Activated CD4-positive, alpha-beta T cell treated with anti-CD3 and anti-CD28 coated beads, Interleukin-2, amount 50 U/mL, for 48 hours (primary cell): ENCODE measurements at places on chromosomes 7 and 10.

GRCh38 chr10:1824928-1825327, 87.6 kb upstream of the ADARB2 start:
- DNase-seq: no peak

GRCh38 chr7:24764972-24765744, 7.9 kb upstream of the GSDME start:
- DNase-seq: no peak

- DNase-seq: no peak
Measured at GRCh38 chr10:82738592-82738991, 863.6 kb downstream of the NRG3 start.

DNA sequence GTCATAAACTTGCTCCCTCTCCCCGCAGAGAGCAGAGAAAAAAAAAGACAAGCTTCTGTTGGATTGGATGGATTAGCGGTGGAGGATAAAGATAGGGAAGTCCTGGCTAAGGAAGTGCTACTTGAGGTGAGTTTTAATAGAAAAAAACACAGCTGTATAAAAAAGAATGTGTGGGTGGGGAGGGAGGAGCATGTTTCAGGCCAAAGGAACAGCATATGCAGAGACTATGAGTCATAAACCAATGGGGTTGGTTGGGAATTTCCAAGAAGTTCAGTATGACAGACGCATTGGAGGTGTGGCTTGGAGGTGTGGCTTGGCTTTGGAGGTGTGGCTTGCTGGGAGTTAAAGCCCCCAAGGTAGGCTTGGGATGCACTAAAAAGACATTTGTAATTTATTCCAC, 103.0 kb upstream of the LSM8 start:
- DNase-seq: peak; percentile 61

GRCh38 chr7:95004618-95005247, 97.3 kb downstream of the PPP1R9A start:
- no peak for DNase-seq

DNA sequence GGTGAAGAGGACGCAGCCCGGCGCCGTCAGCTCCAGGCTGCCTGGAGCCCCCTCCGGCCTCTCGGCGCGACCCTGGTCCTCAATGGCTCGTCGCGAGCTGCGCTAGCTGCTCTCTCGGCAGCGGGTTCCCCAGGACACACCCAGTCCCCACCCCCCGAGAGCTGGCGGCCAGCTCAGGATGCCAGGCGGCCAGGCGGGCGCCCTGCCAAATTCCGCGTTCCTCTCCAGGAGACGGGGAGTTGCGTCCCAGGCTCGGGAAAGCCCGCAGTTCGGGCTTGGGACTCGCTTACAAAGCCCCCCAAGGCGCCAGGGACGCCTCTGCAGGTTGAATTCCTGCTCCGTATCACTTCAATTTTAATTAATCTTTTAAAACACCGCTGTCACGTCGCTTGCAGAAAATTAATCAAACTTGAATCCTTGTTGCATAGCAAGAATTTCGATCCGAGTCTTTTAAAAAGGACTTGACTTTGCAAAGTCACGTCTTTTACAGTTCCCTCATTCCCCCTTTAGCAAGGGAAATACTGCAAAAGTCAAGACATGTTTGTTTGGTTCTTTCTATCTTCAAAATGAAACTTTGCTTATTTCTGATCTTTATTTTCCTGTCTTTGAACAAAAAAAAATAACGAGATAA, 28.2 kb downstream of the SKIDA1 start:
- DNase-seq: peak; percentile 56

- no peak for DNase-seq
Measured at GRCh38 chr10:26483554-26483953, 45.4 kb downstream of the APBB1IP start.

DNA sequence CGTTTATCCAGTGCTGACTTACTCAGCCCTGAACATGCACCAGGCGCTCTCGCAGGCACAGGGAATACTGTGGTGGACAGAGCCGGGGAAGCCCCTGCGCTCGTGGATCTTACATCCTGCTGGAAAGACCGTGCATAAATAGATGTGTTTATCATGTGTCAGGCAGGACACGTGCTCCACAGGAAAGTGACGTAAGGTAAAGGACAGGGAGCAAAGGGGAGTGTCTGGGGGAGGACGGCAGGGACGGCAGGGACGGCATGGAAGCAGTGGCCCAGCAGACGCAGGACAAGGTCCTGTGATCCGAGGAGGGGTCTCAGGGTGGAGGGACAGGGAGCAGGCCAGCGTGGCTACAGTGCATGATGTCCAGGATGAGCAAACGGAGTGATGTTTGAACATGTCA, 410.5 kb downstream of the PAXIP1 start:
- DNase-seq: no peak

- no peak for DNase-seq
Measured at GRCh38 chr10:6843894-6844650, 264.0 kb upstream of the PRKCQ start.

- DNase-seq: no peak
Measured at GRCh38 chr10:105656856-105657255, 1015.8 kb downstream of the SORCS3 start.

DNA sequence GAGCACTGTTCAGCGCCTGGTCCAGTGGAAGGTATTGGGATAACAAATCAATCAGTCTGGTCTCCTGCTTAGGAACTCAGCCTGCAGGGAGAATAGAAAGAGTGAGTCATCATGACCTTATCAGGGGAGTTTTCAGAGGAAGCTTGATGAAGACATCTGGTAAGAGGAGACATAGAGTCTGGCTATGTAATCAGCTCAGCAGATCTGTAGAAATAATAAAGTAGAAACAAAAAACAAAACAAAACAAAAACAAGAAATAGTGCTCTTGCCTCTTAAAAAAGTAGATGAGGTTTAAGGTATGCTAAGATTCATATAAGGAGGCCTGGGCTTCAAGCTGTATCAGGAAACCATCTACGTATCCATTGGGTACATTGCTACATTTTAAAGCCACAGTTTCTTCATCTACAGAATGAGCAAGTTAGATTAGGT, 14.4 kb downstream of the TAS2R41 start:
- no peak for DNase-seq

GRCh38 chr7:116871061-116871700, 8.8 kb downstream of the CAPZA2 start:
- no peak for DNase-seq

GRCh38 chr10:129932751-129933433, 31.2 kb downstream of the EBF3 start:
- no peak for DNase-seq

- DNase-seq: no peak
Measured at GRCh38 chr7:117665368-117665767, 185.5 kb downstream of the CFTR start.

DNA sequence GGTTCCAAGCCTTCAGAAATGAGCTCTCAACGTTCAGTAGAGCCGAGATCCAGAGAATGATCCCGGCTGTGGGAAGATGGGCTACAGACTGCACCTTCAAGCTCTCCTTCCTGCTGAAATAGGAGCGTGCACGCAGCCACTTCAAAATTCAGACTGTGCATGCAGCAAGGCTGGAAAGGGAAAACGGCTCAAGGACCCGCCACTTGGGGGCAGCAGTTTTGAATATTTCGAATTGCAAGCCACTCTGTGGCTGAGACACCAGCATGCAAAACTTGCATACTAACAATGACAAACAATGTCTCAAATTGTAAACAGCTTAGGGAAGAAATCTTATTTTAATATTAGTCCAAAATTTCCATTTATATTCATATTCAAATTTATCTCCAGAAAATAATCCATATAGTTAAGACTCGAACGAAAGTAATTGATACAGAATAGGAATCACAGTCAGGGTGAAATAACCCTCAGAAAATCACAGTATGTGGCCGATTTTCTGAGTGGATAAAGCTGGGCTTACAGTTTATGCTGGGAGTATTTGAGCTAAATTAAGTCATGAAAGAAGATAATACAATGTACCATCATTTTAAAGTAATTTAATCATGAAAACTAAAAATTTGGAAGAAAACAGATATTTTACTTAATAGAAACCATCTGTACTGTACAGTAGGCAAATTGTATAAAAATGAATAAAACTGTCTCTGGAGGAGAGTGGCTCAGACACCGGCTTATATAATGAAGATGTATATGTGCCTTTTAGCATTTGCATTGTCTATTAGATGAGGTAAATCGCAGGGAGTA, 137.9 kb upstream of the MKI67 start:
- DNase-seq: peak; percentile 68

GRCh38 chr10:112838784-112839481, 111.1 kb upstream of the TCF7L2 start:
- no peak for DNase-seq

DNA sequence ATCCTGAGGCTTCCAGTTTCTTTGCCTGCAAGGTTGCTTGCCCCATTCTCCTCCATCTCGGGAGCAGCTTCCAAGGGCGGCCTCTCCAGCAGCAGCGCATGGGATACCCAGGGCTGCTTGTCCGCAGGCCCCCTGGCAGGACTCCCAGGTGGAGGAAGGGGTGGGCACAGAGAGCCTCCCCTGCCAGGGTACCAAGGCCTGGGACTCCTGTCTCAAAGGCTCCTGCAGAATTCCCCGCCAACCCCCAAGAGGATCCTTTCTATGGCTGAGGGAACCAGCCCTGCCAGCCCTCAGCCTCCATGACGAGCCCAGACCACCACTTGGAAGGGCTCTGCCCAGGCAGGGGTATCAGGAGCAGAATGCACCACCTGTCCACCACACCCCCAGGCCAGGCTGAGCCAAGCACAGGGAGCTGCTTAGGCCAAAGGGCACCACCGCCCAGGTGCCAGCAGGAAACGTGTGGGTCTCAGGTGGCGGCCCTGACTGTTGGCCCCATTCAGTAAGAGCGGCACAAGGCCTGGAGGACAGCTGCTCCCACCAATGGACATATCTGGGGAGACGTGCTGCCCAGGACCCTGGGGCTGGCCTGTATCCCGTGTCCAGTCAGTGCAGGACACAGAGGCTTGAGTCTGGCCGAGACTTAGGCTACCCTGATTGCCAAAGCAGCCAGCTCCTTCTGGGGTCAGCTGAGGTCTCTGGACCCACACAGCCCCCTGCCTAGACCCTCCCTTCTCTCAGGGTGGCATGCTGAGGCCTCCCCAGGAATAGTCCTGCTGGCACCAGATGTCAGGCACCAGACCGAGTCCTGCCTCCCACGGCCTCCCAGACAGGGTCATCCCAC, 33.8 kb upstream of the INPP5A start:
- DNase-seq: no peak

DNA sequence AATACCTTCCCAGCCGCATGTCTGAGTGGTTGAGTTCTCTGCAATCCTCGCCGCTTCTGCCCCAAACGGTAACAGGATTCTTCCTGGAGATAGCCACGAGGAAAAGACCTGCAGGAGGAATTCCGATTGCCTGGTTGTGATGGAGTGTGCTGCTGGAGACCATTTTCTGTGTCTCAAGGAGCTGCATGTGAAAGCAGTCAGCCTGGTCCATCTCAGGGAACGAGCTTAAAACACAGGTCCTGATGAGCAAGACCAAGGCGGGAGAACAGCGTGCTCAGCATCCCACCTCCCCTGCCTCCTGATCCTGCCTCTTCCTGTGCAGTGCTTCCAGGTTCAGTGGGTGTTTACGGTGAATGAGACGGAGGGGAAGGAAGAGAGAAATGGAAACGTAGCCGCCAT, 26.5 kb downstream of the VIPR2 start:
- DNase-seq: no peak

DNA sequence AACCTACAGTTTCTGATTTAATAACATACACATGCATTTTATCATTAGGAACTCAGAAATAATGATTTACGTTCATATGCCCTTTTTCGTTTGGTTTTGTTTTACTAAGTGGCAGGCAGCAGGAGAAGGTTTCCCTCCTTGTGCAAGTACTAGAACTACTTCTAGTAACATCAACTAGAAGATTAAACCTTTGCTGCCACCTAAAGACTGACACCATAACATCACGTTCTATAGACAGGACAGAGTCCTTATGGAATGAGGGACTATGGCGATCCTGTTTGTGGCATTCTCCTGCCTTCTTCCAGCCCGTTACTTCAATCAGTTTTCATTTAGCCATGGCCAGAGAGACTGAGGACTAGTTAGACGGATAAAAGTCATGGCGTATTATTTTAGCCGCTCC, 53.2 kb downstream of the GAD2 start:
- no peak for DNase-seq

- DNase-seq: no peak
Measured at GRCh38 chr7:79921976-79922375, 212.7 kb upstream of the GNAI1 start.

DNA sequence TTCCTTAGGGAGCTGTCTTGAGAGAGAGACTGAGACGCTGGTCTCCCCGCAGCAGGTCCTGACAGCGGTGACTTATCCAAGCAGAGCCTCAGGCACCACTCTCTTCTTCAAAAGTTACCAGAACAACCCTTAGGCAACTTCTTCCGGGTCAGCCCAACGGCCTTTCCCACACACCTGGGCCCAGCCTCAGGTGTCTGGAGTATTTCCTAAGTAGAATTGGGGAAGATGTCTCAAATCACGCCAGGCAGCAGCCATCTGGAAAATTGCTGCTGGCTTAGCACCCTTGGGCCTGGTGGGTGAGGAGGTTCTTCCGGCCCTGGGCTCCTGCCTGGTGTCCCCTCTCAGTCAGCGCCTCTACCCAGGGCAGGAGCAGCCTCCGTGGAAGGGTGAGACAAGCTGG, 80.4 kb upstream of the ANLN start:
- DNase-seq: no peak

GRCh38 chr7:37198906-37199485, 249.7 kb downstream of the ELMO1 start:
- DNase-seq: peak; percentile 76

GRCh38 chr10:62880162-62880561, 64.0 kb upstream of the EGR2 start:
- DNase-seq: no peak

DNA sequence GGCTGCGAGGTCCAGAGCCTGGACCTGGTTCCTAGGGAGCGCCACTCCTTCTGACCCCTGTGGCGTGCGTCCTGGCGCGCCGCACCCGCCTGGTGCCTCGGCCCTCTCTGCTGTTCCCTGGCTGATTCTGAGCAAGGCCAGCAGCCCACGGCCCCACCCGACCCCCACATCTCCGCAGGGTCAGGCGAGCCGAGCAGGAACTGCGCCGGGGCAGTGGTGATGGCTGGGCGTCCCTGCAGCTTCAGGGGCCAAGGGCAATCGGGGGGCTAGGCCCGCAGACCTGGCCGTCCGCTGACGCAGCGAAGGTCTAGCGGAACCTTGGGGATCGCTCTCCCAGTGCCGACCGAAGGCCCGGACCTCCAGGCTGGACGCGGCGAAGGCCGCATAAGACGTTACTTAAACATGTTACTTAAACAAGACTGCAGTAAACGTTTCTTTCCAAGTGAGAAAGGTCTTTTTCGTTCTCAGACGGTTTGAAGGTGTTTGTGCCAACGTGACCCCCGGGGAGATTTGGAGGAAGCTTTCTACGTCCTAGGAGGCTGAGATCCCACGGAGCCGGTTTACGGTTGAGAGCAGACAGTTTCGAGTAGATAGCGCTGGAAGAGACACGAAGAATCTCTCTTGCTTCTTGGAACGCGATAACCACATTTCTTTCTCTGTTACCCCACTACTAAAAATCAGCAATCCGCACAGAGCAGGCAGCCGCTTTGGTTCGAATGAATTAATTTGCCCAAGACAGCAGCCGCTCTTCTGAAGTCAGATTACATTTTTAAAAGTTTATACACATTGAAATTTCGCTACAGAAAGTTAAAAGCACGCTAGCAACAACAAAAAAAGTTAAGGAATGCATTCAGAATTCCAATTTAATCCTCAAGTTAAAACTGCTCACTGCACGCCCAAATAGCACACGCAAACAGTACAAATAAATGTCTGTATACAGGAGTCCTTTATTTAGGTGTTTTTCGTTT, 4.9 kb upstream of the NKX2-3 start:
- DNase-seq: no peak
